ENCODE measurements at places on chromosomes 2 and 18. TPM values are rescaled to one million over a fixed set of nuclear protein-coding genes. Genes with fewer than 3 reads are reported as not detected.

GRCh38 chr18:63180971-63181376 lies 138.6 kb downstream of the BCL2 start:
- DNase-seq = no peak

- no peak for DNase-seq
These were observed 122.2 kb downstream of the BIRC6 start for GRCh38 chr2:32478889-32479620.

- no peak for DNase-seq
These were observed 418.2 kb upstream of the ZEB2 start for GRCh38 chr2:144937910-144938709.

- DNase-seq = no peak
These were observed 209.9 kb downstream of the TNS1 start for GRCh38 chr2:217792626-217793527.

- DNase-seq = no peak
These were observed 620 bp downstream of the SLC14A1 start for GRCh38 chr18:45724601-45725000.

The TRIM54 gene
- not detected for total RNA-seq

The ANKRD30BL gene
- total RNA-seq = not detected
